ENCODE measurements at places on chromosomes 3 and 15.

DNA sequence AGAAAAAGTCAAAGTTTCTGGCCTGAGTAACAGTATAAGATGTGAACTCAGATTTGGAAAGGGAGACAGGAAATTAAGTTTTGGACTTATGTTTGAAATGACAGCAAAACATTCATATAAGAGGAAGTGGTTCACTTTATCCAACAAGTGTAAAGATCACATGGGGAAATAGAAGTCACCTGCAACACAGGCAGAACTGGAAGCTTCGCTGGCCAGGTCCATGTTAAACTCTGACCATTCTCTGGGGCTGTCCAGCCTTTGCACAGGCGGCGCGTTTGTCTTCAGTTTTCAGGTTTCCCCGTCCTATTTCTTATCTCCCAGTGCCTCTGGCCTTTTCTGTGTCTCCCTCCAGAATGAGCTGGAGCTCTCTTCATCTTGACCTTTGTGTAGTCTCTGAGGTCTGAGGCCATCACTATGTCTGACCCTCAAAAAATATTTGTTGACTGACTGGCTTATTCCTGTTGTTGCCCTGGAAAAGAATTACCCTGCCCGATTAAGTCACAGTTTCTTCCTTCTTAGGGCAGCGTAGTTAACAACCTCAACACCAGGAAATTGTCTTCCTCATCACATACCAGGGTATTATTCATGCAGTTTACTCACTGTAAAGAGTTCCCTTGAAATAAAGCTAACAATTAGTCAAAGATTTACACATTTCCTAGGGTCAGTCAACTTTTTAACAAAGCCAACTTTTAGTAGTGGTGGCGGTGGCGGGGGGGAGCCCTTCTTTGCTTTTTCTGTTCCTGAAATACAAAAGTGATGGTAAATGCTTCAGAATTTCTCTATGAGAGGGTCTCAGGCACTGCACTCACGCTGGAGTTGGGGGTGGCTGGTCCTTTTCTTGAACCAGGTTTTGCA, 959 bp upstream of the RASA2 start:
- no peak for DNase-seq

- no peak for DNase-seq
These were observed 699.5 kb upstream of the CFAP20DC start for GRCh38 chr3:59749291-59749690.

- DNase-seq: no peak
These were observed 755.2 kb downstream of the NR2F2 start for GRCh38 chr15:97085731-97086130.

GRCh38 chr15:57741089-57741488, 34.6 kb downstream of the POLR2M start:
- no peak for DNase-seq

- DNase-seq: no peak
These were observed 17.4 kb downstream of the CCDC12 start for GRCh38 chr3:46959161-46959511.

DNA sequence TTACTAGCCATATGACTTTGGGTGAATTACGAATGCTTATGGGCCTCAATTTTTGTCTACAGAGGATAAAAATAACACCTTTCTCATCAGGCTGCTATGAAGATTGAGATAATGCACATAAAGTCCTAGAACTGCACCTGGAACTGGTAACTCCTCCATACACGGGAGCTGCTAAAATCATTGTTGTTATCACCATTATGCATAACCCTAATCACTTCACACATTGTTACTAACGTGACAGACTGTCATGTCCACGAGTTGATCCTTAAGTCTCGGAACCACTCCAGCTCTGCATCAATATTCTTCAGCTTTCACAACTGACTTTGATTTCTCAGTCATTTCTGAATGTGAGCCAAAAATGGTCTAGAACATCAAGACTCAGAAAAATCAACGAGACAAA, 64.1 kb downstream of the RFTN1 start:
- no peak for DNase-seq

GRCh38 chr3:168088106-168088720, 7.5 kb downstream of the GOLIM4 start:
- no peak for DNase-seq

- no peak for DNase-seq
These were observed 617.0 kb downstream of the PYDC2 start for GRCh38 chr3:192077795-192078497.

- no peak for DNase-seq
These were observed 1099.5 kb downstream of the ROBO1 start for GRCh38 chr3:78668302-78668701.

GRCh38 chr3:113626503-113627371, 69.7 kb downstream of the USF3 start:
- no peak for DNase-seq

DNA sequence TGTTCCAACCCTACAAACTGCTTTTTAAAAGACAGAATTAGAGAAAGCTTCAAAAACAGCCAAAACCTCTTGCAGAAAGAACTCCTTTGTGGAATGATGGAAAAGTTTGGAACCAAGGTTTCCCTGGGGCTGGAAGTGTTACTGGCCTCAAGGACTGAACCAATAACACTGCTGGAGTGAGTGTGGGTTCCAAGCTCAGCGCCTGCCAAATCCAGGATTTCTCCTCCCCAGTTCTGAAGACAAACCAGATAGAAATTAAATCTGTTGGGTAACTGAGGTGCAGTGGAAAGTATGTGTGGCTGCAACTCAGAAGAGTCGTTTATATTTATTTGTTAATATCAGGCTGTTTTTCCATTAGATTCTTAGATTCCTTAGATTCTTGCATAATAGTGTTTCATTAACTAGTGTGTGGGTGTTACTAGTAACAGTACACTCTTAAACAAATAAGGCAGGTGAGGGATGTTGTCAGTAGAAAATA, 66.5 kb upstream of the FNDC3B start:
- no peak for DNase-seq

All from activated naive CD4-positive, alpha-beta T cell treated with anti-CD3 and anti-CD28 coated beads, Interleukin-2, amount 50 U/mL, for 72 hours (primary cell).